NCI-H187 treated with DMSO at 0.1 percent for 48 hours (cell line): ENCODE measurements at places on chromosomes 2 and 18.

- no peak for DNase-seq
Measured at GRCh38 chr2:54254180-54254579, 1.8 kb downstream of the TSPYL6 start.

- DNase-seq = no peak
Measured at GRCh38 chr2:9278439-9278838, 71.8 kb downstream of the ASAP2 start.

GRCh38 chr2:10981941-10982431 lies 70.3 kb downstream of the KCNF1 start:
- DNase-seq = no peak

- DNase-seq = no peak
Measured at GRCh38 chr2:54503192-54503591, 47.1 kb downstream of the SPTBN1 start.

- DNase-seq = no peak
Measured at GRCh38 chr18:44816050-44816449, 135.4 kb downstream of the SETBP1 start.

DNA sequence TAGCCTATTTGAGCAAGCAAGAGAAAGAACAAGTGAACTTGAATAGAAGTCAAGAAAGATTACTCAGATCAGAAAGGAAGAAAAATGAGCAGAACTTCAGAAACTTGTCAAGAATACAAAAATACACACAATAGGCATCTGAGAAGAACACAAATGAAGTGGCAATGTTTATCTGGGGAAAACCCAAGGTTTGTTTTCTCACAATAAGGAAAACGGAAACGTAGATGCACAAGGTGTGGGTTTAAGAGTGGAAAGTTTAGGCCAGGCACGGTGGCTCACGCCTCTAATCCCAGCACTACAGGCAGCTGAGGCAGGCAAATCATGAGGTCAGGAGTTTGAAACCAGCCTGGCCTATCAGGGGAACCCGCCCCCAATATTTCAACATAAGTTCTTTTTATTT lies 159.5 kb upstream of the GYPC start:
- no peak for DNase-seq

- DNase-seq = no peak
Measured at GRCh38 chr2:144331674-144332355, 188.1 kb downstream of the ZEB2 start.

DNA sequence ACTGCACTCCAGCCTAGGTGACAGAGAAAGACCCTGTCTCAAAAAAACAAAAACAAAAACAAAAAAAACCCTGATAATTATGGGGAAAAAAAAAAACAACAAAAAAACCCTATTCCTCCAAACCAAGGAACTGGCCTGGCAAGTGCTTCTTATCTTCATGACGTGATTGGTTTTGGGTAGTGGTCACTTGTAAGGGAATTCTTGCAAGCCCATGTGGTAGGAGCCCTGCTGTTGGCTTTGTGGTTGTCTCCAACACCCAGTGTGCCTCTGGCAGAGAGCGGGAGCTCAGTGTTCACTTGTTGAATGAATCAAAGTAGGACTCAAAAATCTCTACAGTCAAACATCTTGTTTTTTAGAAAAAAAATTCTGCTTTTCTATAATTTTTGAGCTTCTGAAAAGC lies 6.0 kb downstream of the GALM start:
- DNase-seq = no peak
